ENCODE measurements at places on chromosomes 2 and 18.

GRCh38 chr2:151976945-151977353, 121.9 kb downstream of the CACNB4 start:
- DNase-seq = no peak

GRCh38 chr2:194015751-194016150, 1641.3 kb upstream of the SLC39A10 start:
- DNase-seq = no peak

- DNase-seq = no peak
Observed at GRCh38 chr2:121969766-121970639, 214.6 kb downstream of the TSN start.

- DNase-seq = no peak
Observed at GRCh38 chr2:7838669-7839068, 843.2 kb upstream of the ID2 start.

- DNase-seq = no peak
Observed at GRCh38 chr2:60446413-60447267, 106.8 kb downstream of the BCL11A start.

GRCh38 chr2:67712484-67712883, 315.4 kb downstream of the ETAA1 start:
- DNase-seq = no peak

GRCh38 chr2:209901172-209901571, 101.3 kb upstream of the RPE start:
- DNase-seq = no peak

- DNase-seq = no peak
Observed at GRCh38 chr2:232236200-232236599, 142.4 kb upstream of the ALPP start.

- DNase-seq = no peak
Observed at GRCh38 chr2:238684362-238685326, 163.2 kb upstream of the TWIST2 start.

- DNase-seq = no peak
Observed at GRCh38 chr2:73851274-73851673, 22.5 kb downstream of the STAMBP start.

- no peak for DNase-seq
Observed at GRCh38 chr2:1968209-1968987, 224.1 kb upstream of the PXDN start.

- no peak for DNase-seq
Observed at GRCh38 chr2:176814274-176814673, 398.3 kb upstream of the HNRNPA3 start.

- no peak for DNase-seq
Observed at GRCh38 chr2:160278879-160279177, 78.8 kb upstream of the ITGB6 start.

DNA sequence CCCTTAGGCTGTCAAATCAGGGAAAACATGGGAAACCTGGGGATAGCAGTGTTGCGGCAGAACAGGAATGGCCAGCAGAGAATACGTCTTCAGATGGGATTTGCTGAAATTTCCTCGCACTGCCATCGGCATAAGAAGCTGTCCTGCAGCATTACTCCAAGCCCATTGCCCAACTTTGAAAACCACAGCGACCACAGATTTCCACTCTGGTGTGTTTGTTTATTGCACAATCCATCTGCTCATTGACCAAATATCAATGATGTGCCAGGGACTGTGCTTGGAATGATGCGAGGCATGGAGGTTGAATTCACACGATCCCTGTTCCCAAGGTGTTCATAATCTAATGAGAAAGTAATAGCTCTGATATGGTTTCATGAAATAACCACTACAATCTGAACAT, 383.3 kb upstream of the MYT1L start:
- no peak for DNase-seq

- peak; percentile 81 for DNase-seq
Observed at GRCh38 chr2:217988014-217988839, 14.6 kb downstream of the TNS1 start.

- DNase-seq = no peak
Observed at GRCh38 chr18:10247021-10247741, 207.3 kb upstream of the APCDD1 start.

- DNase-seq = no peak
Observed at GRCh38 chr2:179255129-179255528, 9.5 kb downstream of the SESTD1 start.

DNA sequence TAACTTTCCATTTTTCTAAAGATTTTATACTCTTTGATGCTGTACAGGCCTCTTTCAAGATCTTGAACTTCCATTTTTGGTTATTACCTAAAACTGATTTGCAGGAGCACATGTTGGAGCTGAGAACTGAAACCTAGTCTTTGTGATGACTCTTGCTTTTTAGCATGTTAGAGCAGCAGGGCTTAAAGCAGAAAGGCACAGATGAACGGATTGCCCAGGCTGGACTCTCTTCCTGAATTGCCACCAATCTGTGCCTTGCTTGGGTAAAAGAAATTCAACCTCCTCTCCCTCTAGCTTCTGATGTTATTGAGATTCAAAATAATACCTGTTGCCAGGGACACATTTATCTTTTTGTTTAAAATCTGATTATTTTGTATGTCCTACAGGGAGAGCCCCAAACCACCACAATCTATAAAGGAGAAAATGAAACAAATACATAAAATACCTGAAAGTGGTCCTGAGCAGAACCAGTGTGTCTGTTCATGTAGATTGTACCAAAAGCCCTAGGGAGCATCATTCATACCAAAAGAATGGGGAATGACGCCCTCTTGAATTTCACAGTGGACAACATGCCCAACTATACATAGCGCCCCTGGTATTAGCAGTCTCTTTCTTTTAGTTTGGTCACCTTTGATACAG, 277.0 kb upstream of the MAP2 start:
- no peak for DNase-seq

GRCh38 chr2:191512874-191513273, 165.1 kb upstream of the NABP1 start:
- DNase-seq = no peak

Measured in activated naive CD8-positive, alpha-beta T cell treated with anti-CD3 and anti-CD28 coated beads, Interleukin-2, amount 10 ng/mL, durations not matched to agents 7 days and 5 days (primary cell).